ENCODE measurements at places on chromosomes 2 and 18.
A peak's percentile ranks its signal among the peaks of the same experiment; 100 is the strongest.

DNA sequence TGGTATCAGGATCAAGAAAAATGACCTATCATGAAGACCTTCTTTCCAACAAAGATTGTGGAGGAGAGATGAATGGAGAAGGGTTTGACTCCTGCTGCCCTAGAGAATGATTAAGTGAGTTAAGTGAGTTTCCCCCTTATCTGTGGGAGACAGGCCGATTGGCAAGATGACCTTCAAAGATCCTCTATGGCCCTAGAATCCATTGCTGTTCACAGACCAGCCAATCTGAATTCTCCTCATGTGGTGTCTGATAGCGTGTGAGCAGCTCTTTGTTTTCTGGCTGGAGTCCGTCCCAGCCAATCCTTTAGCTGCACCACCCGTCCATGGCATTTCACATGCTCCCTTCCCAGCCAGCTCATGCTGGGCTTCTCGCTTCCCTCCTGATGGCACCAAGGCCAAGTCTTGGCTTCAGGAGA lies 79.4 kb downstream of the MARCHF4 start:
- DNase-seq, result no peak

DNA sequence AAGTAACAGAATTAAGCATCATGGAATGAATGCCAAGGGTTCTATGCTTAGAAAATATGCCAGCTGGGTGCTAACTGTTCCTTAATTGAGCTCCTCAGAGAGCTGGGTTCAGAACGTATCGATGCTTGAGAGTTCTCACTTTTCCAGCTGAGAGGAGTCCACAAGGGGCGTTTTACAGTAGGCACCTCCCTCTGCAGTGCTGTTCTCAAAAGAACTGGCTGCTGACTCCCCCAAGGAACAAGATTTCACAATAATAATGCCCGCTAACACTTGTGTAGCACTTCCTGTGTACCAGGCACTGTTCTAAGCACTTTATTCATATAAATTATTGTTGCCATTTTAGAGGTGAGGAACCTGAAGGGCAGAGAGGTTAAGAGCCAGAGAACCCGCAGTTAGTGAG lies 18.1 kb upstream of the TMEM237 start:
- DNase-seq, result peak; percentile 56

DNA sequence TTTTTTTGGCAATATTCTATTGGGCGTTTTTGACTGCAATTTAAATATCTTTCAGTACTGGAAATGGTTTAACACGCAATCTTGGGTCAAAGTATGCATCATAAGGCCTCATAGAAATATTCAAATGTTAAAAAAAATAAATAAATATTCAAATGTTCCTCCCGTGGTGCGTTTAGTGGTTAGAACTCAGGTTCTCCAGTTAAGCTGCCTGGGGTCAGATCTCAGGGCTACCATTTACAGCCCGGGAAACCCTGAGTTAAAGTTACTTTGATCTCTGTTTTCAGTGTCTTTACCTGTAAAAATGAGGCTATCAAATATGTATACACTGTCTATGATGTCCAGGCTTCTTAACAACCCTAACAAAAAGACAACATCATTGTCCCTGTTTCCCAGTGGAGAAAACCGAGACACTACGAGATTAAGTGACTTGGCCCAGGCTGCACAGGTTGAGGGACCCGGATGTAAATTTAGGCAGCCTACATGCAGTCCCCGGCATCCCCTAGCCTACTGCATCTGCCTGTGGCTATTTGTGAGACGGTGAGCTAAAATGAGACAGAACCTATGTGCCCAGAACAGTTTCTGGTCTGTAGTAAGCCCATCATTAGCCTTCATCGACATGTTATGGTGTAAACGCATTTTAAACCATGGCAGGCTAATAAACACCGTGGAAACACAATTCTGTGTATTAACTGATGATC lies 1.7 kb downstream of the FHL2 start:
- no peak for DNase-seq

GRCh38 chr2:43075811-43076585 lies 150.4 kb downstream of the ZFP36L2 start:
- DNase-seq, result no peak

DNA sequence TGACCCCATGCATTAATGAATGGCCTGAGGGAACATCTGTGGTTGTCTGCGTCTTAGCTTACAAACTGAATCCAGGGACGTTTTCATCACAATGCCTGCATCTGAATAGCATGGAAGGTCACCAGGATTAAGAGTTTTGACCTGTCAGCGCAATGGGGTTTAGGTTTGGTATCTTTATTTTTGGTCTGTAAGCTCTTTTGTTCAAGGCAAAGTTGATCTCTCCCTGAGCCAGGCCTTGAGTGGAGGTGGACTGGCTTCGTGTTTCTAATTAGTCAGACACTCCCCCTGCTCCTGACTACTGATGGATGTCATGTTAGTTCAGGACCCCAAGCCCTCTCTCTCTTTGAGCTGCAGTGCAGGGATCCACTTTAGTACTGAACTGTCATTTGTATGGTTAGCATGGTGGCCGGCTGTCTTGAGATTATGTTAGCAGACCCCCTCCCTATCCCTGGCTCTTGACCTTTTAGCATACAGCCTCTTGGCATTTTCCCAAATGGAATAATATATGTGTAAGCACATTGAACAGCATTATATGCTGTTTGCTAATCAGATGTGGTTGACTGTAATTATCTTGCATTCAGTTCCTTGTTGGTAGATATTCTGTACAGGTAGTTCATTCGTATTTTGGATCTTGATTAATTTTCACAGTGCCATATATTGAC lies 59.2 kb downstream of the LYPD6 start:
- no peak for DNase-seq

- DNase-seq, result no peak
These were observed 102.9 kb downstream of the TANC1 start for GRCh38 chr2:159071190-159071915.

DNA sequence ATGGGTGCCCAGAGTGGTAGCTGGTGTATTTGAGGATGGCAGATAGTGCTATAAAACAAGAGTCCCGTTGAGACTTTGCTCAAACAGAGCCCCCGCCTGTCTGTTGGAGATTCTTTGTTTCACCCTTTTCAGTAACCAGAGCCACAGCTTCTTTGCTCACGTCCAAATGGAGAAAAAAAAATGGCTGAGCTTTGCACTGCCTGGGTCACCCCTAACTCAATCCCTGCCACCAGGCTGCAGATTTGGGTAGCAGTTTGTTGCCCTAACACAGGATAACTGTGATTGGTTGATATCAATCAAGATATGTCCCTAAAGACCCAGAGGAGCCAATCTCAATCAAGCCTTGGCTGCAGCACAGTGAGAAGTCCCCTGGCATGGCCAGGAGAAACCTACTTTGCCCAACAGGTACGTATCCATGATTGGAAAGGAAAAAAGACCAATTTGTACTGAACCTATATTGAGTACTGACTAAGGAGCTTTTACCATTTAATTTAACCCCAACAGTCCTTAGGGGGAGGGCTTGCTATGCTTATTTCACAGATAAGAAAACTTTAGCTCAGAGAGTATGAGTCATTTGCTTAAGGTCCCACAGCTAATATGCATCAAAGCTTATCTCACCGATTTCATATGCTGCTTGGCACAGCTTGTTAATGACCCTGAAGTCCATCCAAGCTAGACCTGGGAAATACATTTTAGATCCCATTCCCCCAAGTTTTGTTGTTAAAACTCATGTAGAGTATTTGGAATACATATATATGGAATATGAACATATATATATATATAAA lies 72.0 kb upstream of the SH3BP4 start:
- no peak for DNase-seq

GRCh38 chr2:76444732-76445131 lies 734.0 kb upstream of the GCFC2 start:
- DNase-seq, result no peak

DNA sequence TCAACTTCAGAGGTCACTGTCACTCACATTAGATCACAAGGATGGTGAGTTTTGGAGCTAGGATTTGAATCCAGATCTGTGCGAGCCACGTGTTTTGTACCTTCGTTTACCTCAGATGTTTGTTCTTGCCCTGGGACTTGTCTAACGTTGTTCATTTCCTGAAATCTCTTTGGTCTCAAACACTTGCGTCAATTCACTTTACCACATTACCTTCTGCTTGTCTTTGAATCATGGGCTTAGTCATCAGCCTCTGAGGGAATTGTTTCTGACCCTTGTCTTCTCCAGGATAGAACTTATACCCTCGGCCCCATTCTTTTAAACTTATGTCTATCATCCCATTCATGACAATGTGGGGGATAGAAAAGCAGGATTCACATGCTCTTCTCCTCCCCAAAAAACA lies 282.7 kb downstream of the DCDC2C start:
- DNase-seq, result no peak

DNA sequence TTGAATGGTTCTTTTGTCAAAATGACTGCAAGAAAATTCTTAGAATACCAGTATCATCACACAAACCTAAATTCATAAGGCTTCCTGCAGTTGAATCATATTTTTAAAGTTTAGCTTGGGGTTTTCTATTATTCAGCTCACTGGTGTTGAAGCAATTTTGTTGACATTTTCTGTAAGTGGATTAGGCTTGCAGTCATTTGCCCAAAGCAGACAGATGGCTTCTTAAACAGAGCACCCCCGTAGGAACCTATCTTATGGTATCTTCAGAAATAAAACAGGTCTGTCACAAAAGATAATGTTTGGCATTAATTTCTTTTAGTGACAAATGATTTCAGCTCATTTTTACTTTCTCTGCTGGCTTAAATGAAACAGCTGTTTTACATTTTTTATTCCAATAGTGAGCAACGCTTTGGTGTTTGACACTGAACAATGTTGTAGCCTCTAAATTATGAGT lies 331.1 kb downstream of the PLCL1 start:
- DNase-seq, result no peak

- DNase-seq, result no peak
These were observed 146.6 kb downstream of the HAUS1 start for GRCh38 chr18:46250812-46251173.

DNA sequence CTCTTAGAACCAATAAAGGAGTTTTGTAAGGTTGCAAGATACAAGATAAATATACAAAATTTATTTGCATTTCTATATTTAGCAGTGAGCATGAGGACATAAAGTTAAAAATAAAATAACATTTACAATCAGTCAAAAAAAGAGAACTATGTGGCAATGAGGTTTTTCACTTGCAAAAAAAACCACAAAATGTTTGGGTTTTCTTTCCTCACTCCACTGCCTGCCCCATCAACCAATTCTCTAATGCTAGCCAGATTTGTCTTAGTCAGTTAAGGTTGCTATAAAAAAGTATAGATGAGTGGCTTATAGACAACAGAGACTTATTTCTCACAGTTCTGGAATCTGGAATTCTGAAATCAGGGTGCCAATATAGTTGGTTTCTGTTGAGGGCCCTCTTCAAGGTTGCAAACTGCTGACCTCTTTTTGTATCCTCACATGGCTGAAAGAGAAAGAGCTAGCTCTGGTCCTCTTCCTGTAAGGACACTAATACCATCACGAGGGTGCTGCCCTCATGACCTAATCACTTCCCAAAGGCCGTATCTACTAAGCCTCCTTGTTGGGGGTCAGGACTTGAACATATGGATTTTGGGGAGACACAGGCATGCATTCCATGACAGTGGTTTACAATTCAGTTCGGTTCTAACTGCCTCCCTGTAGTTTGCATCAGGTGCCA lies 566.2 kb downstream of the GALR1 start:
- DNase-seq, result no peak

GRCh38 chr2:149037851-149038250 lies 648 bp upstream of the LYPD6B start:
- no peak for DNase-seq

DNA sequence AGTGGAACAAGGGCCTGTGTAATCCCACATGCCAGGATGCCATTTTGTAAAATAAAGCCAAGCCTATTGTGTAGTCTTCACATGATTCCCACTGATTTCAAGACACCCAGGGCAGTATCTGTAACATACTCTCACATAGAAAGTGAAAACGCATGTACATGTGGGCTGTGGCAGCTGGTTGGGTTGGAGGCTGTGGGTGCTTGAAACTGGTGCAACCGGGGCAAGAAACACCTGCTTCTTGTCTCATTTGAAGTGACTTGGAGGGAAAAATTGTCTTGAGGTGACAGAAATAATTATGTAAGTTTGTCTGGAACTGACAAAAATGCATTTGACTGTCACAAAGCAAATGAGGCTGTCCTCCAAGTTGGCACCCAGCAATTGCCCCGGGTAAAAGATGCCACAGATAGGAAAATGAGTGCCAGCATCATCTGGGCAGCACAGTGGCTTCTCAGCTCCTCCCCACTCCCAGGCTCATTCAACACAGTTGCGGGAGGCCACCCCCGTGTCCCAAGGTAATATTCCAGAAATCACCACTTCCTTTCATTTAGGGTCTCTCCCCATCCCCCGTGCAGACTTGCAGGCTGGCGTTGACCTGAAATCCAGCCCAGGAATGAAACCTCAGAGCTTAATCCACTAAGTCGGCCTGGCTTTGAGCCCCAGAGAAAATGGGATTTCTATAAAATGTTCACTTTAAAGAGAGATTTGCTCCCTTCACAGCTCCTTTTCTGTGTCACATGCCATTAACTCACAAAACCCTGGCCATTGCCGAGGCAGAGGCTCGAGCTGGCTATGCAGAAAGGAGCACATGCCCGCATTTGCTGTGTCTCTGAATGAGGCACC lies 293.9 kb upstream of the PARD3B start:
- DNase-seq, result no peak

GRCh38 chr18:34322365-34323289 lies 97.9 kb upstream of the NOL4 start:
- no peak for DNase-seq

GRCh38 chr18:37639846-37640245 lies 74.2 kb upstream of the CELF4 start:
- DNase-seq, result no peak

GRCh38 chr18:24259869-24260641 lies 121.2 kb downstream of the CABYR start:
- DNase-seq, result no peak

DNA sequence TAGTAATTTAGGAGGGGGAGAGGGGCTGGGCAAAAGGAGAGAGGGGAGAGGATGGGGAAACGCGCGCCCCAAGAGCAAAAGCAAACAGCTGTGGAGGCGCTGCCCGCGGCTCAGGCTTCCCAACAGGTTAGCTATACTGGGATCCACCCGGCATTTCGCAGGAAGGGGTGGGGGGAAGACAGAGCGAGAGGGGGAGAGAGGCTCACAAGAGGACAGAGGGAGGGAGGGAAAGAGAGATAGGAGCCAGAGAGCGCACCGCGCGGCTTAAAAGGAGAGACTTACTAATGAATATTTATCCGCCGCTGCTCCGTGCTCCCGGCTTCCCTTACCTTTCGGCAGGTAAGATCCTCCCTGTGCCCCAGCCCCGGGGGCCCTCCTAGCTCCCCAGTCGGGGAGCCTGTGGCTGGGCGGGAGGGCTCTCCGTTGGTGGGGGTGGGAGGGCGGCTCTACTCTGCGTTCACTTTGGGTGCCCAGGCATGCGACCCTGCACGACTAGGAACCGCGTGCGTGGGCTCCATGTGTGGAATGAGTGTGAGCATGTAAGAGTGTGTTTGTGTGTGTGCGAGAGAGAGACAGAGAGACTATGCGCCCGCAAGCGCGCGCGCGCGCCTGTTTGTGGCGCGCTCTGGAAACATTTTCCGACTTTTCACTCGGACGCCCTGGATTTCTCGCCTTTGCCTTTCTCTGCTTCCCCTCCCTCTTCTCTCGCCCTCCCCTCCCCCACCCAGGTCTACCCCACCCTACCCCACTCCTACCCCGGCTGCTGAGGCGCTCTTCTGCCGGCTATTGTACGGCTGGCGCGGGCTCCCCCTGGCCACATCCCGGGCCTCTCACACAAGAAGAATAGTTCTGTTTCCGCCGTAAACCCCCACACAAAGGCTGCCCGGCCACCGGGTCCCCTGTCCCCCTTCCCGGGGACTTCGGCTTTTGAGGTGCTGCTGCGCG lies 7.2 kb upstream of the SIX3 start:
- DNase-seq, result no peak
